ENCODE measurements at places on chromosomes 1 and 21.

GRCh38 chr1:42940851-42941639, 17.6 kb downstream of the SLC2A1 start:
- no peak for DNase-seq

GRCh38 chr1:235910357-235911299, 43.9 kb upstream of the LYST start:
- DNase-seq: peak; percentile 24

DNA sequence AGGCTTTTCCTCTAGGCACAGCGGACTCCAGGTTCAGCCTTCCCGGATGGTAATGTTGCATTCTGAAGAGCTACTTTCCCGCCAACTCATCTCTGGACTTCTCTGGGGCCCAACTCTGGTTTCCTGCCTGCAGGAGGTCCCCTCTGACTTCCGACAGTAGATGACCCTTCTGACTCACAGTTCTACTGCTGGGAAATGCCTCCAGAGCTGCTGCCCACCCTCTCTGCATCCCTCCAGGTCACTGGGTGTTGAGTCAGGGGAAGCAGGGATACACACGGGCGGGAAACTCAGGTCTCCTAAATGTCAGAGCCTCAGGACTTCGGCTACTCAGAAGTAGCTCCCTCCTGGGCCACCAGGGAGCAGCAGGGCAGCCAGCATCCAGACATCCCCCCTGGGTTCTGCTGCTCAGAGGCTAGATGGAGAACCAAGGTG, 2.1 kb upstream of the KIF21B start:
- DNase-seq: no peak

DNA sequence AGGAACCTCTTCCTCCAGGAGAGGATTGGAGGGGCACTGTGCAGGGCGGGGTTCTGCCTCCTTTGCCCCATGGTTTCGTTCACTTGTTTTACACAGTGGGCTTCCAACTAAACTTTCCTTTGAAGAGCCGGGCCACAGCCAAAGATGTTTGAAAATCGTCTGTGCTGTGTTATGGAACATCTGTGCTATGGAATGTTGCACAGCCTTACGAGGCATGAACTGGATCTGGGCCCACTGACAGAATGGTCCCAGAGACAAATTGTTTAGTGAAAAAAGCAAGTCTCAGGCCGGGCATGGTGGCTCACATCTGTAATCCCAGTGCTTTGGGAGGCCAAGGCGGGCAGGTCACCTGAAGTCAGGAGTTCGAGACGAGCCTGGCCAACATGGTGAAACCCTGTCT, 12.6 kb upstream of the MEF2D start:
- DNase-seq: no peak

GRCh38 chr1:41919764-41920397, 1.2 kb upstream of the HIVEP3 start:
- DNase-seq: peak; percentile 86

GRCh38 chr1:200982071-200982945, 41.2 kb downstream of the KIF21B start:
- no peak for DNase-seq

- DNase-seq: no peak
Measured at GRCh38 chr1:109783436-109783835, 19.7 kb upstream of the EPS8L3 start.

DNA sequence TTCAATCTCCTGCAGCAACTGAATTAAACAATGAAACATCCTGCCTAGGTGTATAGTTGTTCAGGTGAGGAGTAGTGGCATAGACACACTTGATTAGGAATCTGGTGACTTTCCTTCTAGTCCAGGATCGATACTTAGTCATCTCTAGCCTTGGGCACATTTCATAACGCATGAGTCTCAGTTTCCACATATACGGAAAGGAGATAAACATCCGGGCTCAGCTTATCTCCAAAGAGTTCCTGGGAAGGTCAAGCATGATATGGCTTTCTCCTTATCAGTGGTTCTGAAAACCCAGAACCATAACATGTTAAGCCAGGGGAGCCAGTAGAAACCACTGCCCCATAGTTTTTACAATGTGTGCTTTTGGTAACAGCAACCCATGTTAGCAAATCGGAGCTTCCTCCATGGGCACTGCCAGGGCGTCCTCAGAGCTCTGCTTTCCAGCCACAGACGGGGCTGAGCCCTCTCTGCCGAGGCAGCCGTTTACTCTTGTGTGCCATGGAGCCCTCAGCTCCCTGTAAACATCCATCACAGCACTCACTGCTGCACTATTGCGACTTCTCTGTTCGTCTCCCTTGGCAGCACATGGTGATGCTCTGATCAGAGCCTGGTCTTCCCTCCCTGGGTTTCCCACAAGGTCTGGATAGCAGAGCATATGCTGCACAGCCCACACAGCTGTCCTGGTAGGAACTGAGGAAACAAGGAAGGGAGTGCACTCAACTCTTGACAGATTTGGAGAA, 34.6 kb downstream of the RUNX1 start:
- DNase-seq: no peak

DNA sequence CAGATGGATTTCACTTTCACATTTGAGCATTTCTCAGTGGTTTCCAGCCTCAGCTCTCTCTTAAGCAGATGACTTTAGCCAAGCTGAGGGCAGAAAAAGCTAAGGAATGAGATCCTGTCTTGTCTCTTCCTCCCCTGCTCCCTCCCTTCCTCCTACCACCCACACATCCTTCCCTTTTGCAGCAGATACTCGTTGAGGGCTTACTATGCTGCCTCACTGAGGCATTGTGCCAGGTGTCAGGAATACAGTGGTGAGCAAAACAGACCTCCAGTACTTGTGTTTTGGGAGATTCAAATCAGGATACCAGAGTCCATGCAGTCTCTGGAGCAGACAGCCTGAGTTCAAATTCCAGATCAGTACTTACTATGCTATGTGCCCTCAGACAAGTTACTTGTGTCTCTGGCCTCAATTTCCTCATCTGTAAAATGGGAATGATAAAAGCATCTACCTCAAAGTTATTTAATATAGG, 43.2 kb downstream of the KIF26B start:
- no peak for DNase-seq

GRCh38 chr1:160358073-160358472, 8.8 kb upstream of the NHLH1 start:
- no peak for DNase-seq

- DNase-seq: no peak
Measured at GRCh38 chr1:76682138-76682537, 185.1 kb upstream of the ST6GALNAC5 start.

GRCh38 chr1:60173729-60174505, 100.3 kb upstream of the C1orf87 start:
- DNase-seq: no peak

DNA sequence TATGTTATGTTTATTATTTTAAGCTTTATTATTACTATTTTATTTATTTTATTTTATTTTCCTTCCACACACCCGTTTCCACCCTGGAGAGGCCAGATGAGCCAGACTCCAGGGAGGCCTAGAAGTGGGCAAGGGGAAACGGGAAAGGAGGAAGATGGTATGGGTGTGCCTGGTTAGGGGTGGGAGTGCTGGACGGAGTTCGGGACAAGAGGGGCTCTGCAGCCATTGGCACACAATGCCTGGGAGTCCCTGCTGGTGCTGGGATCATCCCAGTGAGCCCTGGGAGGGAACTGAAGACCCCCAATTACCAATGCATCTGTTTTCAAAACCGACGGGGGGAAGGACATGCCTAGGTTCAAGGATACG, 468 bp upstream of the MX1 start:
- DNase-seq: no peak

DNA sequence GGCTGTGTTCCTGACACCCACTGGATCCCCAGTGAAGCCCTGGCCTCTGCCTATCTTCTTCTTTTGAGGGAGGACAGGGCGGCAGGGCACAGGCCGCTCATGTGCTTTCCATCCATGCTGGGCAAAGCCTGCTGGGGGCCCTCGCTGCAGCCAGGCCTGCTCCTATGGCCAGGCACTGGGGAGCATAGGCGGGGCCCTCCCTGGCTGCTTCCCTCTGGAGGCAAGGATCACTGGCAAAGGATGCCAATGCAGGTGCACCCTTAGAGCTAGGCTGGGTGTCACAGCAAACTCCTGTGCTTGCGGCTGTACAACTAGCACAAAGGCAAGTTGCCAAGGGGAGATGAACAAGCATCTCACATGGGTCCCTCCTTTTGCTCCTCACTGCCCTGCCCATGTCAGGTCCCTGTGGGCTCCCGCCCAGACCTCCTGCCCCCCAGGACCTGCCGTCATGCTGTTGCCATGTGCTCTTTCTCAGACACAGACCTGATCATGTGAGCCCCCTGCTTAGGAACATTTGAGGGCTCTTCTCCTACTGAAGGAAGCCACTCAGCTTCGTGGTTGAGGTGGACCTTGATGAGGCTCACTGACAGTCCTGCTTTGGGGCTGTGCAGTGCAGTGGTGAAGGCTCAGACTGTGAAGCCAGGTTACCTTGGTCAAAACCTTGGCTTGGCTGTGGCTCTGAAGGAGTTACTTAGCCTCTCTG, 393.6 kb downstream of the PTPRU start:
- no peak for DNase-seq

DNA sequence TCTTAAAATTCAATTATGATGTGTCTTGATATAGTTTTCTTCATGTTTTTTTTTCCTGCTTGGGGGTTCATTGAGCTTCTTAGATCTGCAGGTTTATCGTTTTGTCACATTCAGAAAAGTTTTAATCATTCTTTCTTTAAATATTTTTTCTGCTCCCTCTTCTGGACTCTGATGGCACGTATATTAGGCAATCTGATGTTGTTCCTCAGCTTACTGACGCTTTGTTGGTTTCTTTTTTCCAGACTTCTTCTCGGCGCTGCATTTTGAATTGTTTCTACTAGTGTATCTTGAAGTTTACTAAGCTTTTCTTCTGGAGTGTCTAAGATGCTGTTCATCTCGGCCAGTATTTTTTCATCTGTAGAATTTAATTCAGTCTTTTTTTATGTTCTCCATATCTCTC, 44.8 kb upstream of the FMOD start:
- no peak for DNase-seq

DNA sequence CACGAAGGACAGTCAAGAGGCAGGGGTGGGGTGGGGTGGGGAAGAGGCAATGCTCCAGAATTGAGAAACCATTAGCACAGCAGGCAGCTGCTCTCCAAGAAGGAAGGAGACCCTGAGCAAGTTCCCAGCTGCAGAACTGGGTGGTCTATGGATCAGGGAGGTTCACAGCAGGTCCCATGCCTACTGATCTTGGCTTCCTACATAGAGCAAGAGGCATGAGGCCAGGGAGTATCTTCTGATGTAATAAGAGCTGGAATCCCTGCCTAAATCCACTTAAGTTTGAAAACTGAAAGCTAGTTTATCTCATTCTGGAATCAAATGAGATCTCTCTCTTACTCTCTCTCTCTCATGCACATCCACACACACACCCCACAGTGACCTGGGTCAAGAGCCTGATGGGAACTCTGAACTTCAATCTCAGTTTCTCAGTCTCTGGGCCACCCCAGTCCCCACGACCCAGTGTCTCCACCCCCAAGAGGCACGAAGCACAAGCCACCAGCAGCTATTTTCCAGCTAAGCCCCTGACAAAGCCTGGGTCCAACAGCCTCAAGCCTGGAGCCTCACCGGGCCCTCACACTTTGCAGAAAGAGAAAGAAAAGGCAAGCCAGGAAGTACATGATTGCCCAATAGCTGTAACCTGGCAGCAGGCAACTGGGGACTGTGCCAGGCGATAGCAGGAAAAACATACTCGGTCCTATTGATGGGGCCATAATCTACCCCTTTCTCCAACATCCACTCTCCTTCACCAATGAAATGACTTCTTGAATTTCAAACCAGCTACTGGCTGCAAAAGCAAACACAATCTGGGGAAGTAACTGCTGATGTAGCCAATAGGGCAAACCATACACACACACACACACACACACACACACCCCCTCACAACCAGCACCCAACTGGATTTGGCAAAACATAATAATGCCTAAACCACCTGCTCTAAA, 2.2 kb downstream of the NUAK2 start:
- DNase-seq: no peak

DNA sequence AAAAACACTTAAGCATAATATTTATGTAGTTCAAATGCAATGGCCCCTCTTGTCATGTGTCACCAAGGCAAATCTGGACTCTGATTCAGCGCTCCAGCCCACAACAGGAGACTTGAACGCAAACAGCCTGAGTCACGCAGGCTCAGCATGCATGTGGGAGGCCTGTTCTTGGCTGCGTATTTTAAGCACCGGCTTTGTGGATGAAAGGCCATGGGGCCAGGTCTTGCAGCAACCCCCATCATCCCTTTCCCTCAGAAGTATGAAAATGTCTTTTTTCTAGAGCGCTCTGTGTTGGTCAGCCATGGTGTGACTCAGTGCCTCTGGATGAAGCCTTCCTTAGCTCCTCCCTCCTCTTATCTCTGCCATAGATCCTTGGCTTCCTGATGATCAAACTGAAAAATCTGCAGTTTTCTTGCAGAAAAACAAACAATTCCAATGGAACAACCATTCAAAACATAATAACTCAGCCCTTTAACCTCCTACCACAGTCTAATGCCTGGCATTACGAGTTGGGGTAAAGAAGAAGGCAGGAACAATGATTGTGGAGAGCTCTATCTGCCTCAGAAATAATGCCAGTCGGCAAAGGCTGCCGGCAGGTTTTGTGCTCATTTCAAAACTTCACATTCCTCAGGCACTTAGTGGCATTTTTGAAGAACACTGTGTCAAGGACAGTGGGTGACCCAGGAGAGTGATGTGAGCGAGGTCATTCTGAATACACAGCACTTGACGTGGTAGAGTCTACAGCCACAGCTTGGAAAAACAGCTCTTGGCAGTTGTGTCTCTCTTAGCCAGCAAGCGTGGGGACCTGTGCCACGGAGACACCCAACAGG, 167.5 kb downstream of the CLIC6 start:
- DNase-seq: no peak
